ENCODE measurements at places on chromosomes 11 and 22. TPM values are rescaled to one million over a fixed set of nuclear protein-coding genes. Genes with fewer than 3 reads are reported as not detected.

DNA sequence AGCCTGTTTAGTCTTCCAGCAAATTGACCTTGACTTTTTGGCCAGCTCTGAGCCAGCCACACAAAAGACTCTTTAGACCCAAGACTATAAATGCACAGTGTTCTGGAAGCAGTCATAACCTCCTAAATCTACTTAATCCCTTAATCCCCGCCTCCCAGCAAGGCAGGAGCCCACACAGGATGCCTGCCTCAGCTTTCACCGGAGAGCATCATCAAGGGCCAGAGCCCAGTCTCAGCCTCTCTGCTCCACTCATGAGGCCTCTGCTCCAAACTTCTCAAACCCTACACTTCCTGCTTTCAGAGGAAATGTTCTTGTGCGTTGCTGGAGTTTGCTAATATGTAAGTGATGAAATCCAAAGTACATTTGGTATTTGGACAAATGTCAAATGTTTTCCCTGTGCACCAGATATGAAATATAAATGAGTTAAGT is 57.9 kb upstream of the FSHB start:
- no peak for DNase-seq

- DNase-seq, result no peak
Observed at GRCh38 chr22:26362471-26362870, 66.6 kb upstream of the ASPHD2 start.

- DNase-seq, result no peak
Observed at GRCh38 chr11:30775233-30775522, 189.0 kb upstream of the MPPED2 start.

- DNase-seq, result no peak
Observed at GRCh38 chr11:128497061-128497775, 90.1 kb downstream of the ETS1 start.

- DNase-seq, result no peak
Observed at GRCh38 chr11:104151404-104152204, 12.3 kb downstream of the PDGFD start.

DNA sequence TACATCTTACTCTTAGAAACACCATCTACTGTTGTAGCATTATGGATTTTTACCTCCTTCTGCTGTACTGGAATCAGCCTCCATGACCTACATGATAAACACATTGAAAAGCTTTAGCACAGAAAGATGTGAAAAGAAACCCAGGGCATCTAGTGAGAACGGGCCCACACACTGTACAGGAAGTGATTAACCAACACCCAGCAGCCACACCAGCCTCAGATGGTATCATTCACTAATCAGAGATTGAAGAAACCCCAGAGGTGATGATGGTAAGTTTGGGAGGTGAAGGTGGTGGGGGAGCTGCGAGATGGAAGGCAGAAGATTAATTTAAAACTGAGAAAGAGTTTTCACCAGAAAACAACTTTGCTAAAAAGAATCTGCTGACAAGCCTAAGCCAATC is 46.1 kb downstream of the RASSF10 start:
- no peak for DNase-seq

- DNase-seq, result no peak
Observed at GRCh38 chr11:95563173-95563572, 226.4 kb downstream of the FAM76B start.

DNA sequence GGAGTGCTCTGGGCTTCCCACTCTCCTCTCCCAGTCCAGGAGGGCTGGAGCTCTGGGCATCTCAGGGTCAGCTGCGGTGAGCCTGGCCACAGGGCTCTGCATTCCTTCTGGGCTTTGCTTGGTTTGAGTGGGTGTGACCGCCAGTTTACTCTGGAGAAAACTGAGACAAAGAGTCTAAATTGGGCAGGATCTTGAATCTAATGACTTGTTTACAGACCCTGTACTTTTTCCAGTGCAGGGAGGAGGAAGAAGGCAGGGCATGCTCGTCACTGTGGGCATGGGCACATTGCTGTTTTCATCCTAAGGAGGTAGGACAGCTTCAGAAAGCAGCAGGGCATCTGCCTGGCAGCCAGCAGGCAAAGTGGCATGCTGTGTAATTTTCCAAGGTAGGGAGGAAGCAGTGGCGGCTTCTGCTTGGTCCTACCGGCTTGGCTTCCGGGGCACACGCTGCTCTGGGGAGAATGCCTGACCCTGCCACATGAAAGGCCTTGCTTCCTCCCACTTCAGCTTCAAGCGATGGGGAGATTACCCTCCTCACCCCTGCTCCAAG is 22.9 kb downstream of the FLI1 start:
- DNase-seq, result peak; percentile 52

- DNase-seq, result no peak
Observed at GRCh38 chr22:25407859-25408229, 156.6 kb upstream of the GRK3 start.

DNA sequence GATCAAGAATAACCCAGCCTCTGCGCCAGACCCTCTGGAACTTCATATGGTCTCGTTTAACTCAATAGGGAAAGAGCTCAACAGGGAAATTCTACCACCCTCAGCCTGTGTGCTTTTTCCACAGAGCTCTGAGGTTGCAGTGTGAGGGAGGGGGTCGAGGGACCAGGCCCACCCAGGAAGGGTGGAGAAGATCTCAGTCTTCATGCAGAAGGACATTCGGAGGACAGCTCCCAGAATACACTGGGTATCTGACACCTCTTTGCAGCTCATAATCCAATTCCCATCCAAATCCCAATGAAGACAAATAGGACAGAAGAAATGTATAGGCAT is 56.6 kb downstream of the ST14 start:
- no peak for DNase-seq

KRTAP5-9 gene
- polyA plus RNA-seq, result not detected

DNA sequence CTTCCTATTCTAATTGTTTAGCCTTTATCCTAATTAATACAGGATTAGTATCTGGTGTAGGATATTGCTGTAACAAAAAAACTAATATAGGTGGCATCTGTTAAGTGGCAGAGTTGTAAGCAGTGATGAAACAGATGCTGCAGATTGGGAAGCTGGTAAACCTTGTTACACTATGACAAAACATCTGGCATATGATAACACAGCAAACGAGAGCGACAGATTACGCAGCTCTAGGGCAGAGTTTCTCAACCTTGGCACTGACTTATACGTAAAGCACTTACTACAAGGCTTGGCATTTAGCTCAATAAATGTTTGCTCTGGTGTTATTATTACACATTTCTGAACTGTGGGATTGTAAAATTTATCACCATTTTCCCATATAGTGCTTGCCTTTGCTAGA is 137.0 kb downstream of the ATG16L2 start:
- no peak for DNase-seq

GRCh38 chr11:1231396-1232020 is 8.6 kb downstream of the MUC5B start:
- no peak for DNase-seq

DNA sequence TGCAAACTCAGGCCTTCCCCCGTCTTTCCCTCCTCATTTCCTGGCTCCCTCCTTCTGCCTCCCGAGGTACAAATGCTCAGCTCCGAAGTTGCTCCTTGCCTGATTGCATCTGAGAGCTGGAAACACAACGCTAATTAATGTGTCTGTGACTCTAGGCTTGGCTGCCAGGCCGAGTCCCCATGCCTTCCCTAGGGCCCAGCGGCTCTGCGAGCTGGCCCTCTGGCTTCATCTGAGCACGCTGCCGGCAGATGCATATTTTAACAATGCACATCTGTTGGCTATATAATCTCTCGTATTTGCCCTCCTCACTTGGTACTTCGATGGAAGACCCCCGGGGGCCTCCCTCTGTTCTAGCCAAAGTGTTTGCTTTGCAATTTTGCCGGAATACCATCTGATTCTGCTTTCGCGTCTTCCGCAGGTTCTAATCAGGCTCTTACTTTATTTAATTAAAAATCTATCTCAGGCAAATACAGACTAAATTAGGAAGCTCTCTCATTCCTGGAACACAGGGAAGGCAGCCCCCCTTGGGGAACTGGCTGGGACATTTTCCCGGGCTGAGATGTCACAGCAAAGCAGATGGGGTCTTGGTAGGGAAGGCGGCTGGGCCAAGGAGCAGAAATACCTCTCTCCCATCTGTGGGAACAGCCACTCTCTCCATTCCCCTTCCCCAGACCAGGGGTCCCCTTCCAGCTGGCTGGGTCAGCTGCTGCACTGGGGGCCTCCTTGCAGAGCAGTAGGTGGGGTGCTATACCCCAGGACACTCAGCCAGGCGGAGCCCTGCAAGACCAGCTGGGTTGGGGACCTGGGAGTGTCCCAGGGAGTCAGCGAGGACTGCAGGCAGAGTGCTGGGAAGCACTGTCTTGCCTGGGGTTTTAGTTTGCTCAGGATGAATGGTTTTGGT is 162.8 kb downstream of the ST3GAL4 start:
- no peak for DNase-seq

DNA sequence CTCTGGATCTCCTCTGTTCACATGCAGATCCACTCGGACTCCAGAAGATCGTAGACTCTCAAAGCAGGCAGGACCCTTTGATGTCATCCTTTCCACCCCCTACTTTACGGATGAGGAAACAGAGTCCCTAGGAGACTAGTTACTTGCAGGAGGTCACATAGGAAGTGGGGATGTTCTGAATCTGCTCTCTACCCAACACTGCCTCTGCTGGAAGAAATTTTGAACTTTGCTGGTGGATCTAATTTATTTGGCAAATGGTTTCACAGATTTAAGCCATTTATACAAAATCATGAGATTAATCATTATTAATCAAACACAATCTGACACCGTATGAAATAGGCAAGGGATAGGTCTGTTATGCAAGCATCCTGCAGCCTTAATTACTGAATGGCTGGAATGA is 55.0 kb upstream of the USP47 start:
- no peak for DNase-seq

DNA sequence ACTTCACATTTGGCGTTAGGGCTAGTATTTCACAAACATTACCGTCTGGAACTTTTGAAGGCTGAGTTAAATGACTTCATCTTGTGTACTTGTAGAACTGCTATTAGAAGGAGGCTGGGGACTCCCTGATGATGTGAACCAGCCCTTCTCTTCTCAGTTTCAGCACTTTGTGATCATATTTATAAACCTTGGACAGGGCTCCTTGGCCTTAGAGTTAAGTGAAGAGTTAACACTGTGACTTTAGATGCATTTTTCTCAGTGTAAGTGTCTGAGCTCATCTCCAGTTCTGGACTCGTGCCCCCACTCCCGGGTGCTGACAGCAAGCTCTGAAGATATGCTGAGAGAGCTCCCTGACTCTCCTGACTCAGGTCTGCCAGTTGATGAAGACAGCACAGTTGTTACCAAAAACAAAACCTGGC is 8.4 kb downstream of the MIAT start:
- no peak for DNase-seq

DNA sequence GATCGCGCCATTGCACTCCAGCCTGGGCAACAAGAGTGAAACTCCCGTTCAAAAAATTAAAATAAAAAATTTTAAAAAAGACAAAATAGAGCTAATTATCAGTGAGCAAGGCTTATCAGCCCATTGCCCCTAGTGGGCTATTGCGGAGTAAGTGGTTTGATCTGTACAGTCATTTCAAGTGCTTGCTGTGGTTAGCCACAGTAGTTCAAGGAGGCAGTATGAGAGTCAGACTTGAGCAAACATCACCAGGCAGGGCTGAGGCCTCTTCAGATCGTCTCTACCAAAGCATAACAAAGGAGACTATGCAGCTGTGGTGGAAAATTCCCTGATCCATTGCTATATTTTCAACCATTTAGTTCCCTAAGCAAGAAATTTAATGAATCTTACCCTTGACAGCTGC is 4.3 kb upstream of the SBF2 start:
- peak; percentile 61 for DNase-seq

MADD gene
- polyA plus RNA-seq, result 30.5 TPM

UNC93B1 gene
- polyA plus RNA-seq, result 26.5 TPM

CYB561A3 gene
- 62.1 TPM for polyA plus RNA-seq

C2CD3 gene
- polyA plus RNA-seq, result 9.1 TPM

DNA sequence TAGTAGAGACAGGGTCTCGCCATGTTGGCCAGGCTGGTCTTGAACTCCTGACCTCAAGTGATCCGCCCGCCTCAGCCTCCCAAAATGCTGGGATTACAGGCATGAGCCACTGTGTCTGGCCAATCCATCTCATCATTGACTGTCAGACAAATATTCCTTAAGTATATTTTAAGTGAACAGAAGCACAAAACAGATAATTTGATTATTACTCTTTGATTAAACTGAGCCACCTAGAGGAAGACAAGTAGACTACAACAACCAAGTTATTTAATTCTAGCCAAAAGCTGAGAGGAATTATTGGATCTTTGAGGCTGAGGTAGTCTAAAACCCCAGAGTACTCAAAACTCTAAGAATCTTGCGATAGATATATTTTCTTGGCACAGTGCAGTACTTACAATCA is 1.2 kb downstream of the ACRV1 start:
- DNase-seq, result no peak

ADAMTS15 gene
- not detected for polyA plus RNA-seq

GRCh38 chr22:24164940-24165339 is 16.3 kb upstream of the SUSD2 start:
- DNase-seq, result no peak

DNA sequence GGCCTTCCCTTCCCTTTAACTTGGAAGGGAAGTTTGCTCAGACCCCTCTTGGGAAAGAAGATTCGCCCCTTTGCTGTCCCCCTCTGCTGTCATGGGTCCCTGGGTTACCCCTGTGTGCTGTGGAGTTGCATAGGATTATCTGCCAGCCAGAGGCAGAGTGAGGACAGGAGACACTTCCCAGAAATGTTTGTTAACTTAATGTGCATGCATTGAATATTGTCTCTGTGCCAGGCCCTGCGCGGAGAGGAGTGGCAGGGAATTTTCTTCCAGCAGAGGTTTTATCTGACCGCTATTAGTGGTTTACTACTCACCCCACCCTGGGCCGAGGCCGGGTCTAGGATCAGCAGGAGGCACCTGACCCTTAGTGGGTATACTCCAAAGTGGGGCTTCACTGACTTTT is 894.8 kb downstream of the TBC1D22A start:
- no peak for DNase-seq

- DNase-seq, result no peak
Observed at GRCh38 chr11:69797156-69797555, 22.0 kb upstream of the FGF4 start.

GRCh38 chr11:10628508-10629236 is 60.2 kb upstream of the LYVE1 start:
- DNase-seq, result no peak

DNA sequence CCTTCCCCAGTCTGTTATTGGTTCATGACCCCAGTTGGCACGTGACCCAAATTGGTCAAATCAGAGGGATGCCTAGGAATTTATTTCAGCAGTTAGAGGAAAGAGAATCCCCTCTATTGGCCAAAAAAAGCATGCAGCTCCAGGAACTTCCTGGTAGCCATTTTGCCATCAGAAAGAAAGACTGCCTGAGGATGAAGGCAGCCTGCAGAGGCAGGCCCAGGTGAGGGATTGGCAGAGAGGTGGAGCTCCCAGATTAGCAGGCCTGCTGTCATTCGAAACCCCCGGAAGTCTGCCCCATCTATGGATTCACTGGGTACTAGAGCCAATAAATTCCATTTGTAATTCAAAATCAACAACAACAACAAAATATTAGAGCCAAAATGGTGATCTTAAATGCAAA is 207.6 kb downstream of the CWF19L2 start:
- no peak for DNase-seq

All from CD8-positive, alpha-beta memory T cell (primary cell).